ENCODE measurements at places on chromosomes 1 and 21. TPM values are rescaled to one million over a fixed set of nuclear protein-coding genes. Genes with fewer than 3 reads are reported as not detected.

- DNase-seq, result no peak
These were observed 271.6 kb downstream of the KCNJ6 start for GRCh38 chr21:37644636-37645035.

DNA sequence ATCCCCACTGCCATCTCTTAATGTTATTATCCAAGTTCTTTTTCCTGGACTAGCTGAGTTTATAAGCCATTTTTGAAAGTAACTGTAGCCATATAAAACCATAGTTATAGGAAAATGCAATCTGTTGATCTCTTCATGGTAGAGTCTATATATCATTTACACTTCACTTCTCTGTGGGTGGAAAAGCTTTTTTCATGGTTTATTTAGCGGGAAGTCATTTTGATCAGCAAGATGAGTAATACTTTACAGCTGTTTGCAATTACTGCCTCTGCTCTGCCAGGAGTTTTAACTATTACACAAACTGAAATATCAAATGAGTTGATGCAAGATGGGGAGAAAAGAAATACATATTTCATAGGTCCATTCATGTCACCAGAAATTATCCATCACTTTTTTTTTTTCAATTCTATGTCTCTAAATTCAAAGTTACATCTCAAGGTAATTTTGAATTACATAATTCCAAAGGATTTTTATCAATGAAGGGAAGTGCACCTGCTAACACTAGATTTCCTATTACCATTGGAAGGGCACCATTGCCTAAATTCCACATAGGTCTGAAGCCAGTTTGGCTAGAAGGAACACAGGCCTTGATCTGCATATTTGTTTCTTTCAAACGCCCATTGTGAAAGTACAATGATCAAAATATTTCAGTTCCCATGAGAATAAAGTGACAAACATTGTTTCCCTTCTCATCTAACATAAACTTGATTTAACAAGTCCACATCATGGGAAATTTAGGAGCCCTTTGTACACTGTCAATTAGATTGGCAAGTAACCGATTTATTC lies 296.7 kb downstream of the ZNF326 start:
- DNase-seq, result no peak

GRCh38 chr1:235843461-235843961 lies 23.2 kb downstream of the LYST start:
- DNase-seq, result no peak

DNA sequence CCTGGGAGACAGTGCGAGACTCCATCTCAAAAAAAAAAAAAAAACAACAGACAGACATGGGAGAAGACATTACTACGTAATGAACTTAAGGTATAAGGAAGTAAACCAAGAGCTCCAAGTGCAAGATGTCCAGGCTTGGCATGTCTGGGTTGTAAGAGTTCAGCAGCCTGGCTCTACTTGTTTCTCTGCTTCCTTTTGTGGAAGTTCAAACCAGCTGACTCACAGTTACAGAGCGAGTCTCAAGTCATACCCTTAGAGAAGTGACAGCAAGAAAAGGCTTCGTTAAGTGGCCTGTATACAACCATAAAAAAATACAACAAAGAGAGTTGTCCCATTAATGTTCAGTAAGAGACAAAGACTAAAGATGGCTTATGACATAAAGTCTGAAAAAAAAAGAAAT lies 1.3 kb downstream of the RIT1 start:
- DNase-seq, result no peak

DNA sequence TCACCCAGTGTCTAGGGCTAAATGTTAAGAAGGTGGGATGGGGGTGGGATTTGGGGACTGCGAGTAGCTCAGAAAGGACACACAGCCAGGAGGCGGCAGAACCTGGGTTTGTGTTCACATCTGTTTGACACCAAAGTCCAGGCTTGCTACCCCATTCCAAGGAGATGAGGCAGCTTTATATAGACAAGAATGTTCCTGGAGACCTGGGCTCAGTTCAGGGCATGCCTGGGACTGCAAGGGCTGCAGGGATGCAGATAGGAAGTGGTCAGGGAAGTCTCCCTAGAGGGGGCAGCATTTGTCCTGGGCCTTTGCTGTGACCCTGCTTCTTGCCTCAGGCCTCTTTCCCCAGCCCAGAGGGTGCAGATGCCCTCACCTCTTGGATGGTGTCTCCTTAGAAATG lies 16.3 kb downstream of the PADI3 start:
- DNase-seq, result no peak

- DNase-seq, result no peak
These were observed 403.4 kb downstream of the MATN1 start for GRCh38 chr1:30319765-30320580.

TRIM67 gene
- not detected for total RNA-seq

EXTL1 gene
- total RNA-seq, result 15.8 TPM

SLFNL1 gene
- total RNA-seq, result 0.37 TPM

ALPL gene
- total RNA-seq, result 13.1 TPM

All from left ventricle myocardium superior (tissue), 1 donor.